AG10803 (cell line): ENCODE measurements at places on chromosomes 5 and 9.

GRCh38 chr9:21690561-21690960, 111.9 kb upstream of the MTAP start:
- DNase-seq = peak; percentile 56

DNA sequence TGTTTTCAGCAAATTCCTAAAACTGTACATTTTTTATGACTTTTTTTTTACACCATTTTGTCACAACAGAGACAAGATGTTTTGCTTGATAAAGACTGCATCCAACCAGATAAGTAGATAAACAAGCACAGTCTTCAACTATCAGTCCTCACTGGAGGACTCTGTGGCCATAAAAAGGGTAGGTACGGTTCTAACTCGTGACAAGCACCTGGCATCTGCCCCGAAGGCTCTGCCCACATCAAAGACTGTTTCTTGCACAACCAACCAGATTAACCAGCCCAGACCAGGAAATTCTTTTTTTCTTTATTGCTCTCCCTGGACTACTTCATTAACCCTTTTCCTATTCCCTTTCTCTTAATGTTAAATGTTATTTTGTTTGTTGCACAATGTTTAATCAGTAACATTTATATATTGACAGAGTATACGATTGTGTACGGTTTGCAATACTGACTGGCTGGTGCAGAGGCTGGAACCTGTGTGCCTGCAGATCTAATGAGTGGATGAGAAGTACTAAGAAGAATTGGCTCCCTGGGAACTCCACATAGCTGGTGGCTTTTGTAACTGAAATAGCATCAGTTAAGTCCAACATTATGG, 74.1 kb downstream of the SERINC5 start:
- peak; percentile 25 for DNase-seq

- no peak for DNase-seq
Observed at GRCh38 chr9:86809151-86809550, 138.2 kb downstream of the GAS1 start.

GRCh38 chr9:114484854-114485443, 20.3 kb downstream of the WHRN start:
- DNase-seq = peak; percentile 72

GRCh38 chr5:134825212-134825611, 20.6 kb upstream of the C5orf24 start:
- DNase-seq = no peak
